ENCODE measurements at places on chromosomes 6 and 20. TPM values are rescaled to one million over a fixed set of nuclear protein-coding genes. Genes with fewer than 3 reads are reported as not detected.

The GSTA2 gene
- total RNA-seq: not detected

The BCAS1 gene
- under 0.01 TPM for total RNA-seq

The TINAG gene
- total RNA-seq: not detected

The SOBP gene
- 5.0 TPM for total RNA-seq

The OLIG3 gene
- not detected for total RNA-seq

The NCOA5 gene
- total RNA-seq: 13.7 TPM

The VGLL2 gene
- not detected for total RNA-seq

The GJA1 gene
- 402 TPM for total RNA-seq

The CD24 gene
- 1.3 TPM for total RNA-seq

The HLA-F gene
- total RNA-seq: not detected

The CCN6 gene
- not detected for total RNA-seq

The C6orf132 gene
- total RNA-seq: not detected

The HSPA1B gene
- total RNA-seq: 201 TPM

The DSP gene
- 161 TPM for total RNA-seq

The MRPL14 gene
- 76.4 TPM for total RNA-seq

The SPTLC3 gene
- not detected for total RNA-seq

The PPIL1 gene
- total RNA-seq: 124 TPM

The MCHR2 gene
- not detected for total RNA-seq

The GPR6 gene
- not detected for total RNA-seq

The SEMG1 gene
- total RNA-seq: not detected

The STX11 gene
- not detected for total RNA-seq

The SLPI gene
- not detected for total RNA-seq

The KIAA0408 gene
- not detected for total RNA-seq

The JAG1 gene
- total RNA-seq: 0.06 TPM

All from G401 (cell line).